Right lobe of liver (tissue), 6 donors: ENCODE measurements at places on chromosomes 2 and 18. TPM values are rescaled to one million over a fixed set of nuclear protein-coding genes. Genes with fewer than 3 reads are reported as not detected.

- DNase-seq, result no peak
These were observed 67.4 kb downstream of the TNP1 start for GRCh38 chr2:216792222-216793021.

- DNase-seq, result no peak
These were observed 5.6 kb downstream of the METTL5 start for GRCh38 chr2:169819106-169819505.

DNA sequence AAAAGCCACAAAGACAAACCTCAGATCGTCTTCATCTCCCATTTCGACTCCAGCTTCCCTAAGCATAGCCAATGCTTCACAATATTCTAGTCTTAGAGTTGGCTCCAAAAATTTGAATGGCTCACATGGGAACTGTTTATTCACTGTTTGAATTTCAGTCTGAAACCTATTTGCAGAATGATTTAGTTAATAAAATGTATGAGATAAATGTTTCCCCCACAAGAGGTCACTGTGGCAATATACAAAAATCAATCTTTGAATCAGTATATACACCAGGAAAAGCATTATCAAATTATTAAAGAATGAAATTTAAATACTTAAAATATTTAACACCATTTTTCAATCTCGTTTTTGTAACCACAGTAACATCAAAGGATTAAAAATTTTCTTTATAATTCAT lies 40.0 kb upstream of the MCM6 start:
- DNase-seq, result no peak

DNA sequence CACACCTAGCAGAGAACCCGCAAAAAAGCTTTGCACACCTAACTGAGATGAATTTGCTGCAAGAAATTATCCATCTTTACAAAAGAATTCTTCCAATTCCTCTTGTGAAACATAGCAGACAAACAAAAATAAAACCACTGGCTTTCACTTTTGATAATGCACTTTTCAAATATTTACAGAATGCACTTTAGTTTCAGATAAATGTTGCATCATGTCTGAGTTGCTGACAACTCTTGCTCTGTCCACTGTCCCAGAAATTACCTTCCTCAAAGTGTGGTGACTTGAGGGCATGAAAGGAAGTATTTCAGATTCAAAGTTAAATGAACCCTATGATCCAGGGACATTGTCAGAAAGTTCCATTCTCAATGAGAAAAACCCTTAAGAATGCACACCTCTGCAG lies 256.2 kb upstream of the PARD3B start:
- no peak for DNase-seq

DNA sequence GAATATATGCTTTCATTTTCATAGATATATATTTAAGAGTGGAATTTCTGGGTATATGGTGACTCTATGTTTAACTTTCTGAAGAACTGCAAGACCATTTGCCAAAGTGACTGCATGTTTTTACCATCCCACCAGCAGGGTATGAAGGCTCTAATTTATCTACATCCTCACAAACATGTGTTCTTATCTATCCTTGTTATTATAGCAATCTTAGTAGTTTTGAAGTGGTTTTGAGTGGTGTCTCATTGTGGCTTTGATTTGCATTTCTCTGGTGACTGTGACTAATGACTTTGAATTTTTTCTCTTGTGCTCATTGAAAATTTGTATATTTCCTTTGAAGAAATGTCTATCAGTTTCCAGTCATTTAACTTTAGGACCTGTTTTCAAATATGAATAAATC lies 310.2 kb upstream of the NRP2 start:
- DNase-seq, result no peak

- DNase-seq, result no peak
These were observed 297.6 kb downstream of the PARD3B start for GRCh38 chr2:204842661-204843485.

DNA sequence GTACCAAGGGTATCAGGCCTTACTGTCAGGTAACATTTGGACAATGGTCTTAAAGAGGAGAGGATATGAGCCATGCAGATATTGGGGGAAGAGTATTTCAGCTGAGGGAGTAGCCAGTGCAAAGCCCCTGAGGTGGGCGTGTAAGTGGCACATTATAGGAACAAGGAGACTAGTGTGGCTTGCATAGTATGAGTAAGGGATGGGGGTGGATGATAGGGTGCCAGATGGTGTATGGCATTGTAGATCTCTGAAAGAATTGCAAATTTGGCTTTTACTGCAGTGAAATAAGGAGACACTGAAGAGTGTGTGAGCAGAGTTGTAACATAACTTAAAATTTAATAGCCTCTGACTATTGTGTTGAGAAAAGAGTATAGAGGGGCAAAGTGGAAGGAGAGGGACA lies 244.0 kb downstream of the PDE11A start:
- DNase-seq, result no peak

Gene RNU2-63P
- not detected for total RNA-seq

Gene RAB6D
- total RNA-seq, result not detected

Gene REG1B
- total RNA-seq, result not detected

Gene THUMPD2
- 1.6 TPM for total RNA-seq

Gene DYTN
- total RNA-seq, result not detected

Gene CERKL
- total RNA-seq, result not detected

Gene TBR1
- not detected for total RNA-seq
